ENCODE measurements at places on chromosomes 6 and 20.
A peak's percentile ranks its signal among the peaks of the same experiment; 100 is the strongest.

DNA sequence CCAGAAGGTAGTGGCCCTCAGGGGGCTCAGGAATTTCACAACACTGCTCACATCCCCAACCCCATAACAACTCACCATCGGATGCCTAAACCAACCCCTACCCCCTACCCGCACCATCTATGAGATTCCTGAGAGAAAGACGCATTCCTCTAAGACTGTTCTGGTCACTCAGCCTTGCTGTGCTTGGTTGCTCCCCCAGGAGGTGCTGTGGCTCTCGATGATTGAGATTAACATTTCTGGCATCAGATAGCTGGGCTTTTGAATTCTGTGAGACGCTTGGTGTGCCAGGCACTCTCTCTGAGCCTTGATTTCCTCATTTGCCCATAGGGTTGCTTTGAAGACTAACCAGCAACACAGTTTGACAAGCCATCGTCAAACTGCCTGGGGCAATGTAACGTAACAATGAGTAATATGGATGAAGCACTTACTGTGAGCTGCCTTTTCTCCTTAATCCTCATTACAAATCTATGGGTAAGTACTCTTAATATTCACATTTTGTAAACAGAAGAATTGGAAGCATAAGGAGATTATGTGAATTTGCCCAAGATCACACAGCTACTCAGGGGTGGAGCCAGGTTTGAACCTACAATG lies 978 bp downstream of the WFDC6 start:
- DNase-seq: no peak

- DNase-seq: no peak
Observed at GRCh38 chr6:163759542-163759941, 345.0 kb downstream of the QKI start.

GRCh38 chr20:1341561-1342265 lies 12.8 kb upstream of the SDCBP2 start:
- no peak for DNase-seq

DNA sequence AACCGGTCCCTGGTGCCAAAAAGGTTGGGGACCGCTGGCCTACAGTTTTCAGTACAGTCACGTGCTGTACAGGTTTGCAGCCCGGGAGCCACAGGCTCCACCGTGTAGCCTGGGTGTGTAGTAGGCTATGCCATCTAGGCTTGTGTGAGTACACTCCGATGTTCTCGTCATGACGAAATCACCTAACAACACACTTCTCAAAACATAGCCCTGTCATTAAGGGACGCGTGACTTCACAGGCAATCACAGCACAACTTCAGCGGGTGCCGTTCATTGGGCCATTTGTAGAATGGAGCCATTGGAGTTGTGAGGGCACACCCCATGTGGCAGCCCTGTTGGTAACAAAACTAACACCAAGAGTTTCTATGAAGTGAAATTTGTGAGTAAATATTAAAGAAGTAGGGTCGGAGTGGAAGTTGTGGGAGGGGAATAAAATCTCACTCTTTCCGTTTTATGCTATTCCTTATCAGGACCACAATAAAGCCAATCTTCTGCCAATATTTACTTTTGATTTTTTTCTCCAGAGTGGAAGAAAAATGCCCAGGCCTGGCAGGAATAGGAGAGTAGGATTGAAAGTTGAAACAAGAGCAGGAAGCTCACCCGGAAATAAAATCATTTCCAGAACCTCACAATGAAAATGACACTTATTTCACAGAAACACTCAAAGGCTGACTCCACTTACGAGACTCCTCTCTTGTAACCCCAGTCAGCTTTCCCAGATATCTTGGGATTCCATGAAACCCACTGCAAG lies 63.7 kb upstream of the PTPN1 start:
- DNase-seq: no peak

- DNase-seq: no peak
Observed at GRCh38 chr20:47315339-47316056, 41.0 kb downstream of the ZMYND8 start.

- DNase-seq: no peak
Observed at GRCh38 chr20:38230253-38230551, 30.3 kb downstream of the KIAA1755 start.

GRCh38 chr6:107442938-107443607 lies 16.3 kb downstream of the PDSS2 start:
- no peak for DNase-seq

DNA sequence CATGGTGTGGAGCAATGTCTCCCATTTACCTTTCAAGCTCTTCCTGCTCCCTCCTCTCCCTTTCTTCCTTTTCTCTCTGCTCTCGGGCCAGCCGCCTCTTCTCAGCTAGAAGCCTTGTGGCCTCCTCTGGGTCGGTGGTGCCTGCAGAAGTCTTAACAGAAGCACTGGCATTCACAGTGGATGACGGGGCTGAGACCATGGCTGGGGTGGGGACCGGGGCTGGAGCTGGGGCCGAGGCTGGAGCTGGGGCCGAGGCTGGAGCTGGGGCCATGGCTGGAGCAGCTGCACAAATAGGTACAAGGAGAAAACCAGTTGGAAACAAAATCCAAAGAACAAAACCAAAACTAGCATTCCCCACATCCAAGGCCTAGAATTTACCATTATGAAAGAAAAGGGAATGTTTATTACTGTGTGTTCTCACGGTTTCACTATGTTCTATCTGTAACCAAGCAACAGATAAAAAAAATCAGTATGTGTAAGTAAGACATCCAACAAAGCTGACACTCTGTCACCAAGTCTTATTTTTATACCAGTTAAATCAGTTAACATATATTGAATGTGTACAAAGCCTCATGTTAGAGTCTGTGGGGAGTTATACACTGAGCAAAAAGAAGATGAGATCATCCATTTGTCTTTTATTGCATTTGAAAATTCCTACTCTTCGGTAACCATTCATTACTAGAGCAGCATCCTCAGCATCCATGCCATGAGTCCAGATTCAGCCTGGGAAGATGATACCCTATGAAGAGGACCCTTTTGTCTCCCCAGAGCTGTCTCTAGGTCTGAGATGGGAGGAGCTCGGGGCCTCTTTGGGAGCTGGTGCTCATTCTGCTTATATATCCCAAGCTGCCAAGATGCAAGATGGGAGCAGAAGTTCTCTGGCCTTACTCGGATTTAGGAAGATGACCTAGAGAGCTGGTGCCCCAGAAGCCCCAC lies 73.0 kb upstream of the BCLAF1 start:
- DNase-seq: no peak

DNA sequence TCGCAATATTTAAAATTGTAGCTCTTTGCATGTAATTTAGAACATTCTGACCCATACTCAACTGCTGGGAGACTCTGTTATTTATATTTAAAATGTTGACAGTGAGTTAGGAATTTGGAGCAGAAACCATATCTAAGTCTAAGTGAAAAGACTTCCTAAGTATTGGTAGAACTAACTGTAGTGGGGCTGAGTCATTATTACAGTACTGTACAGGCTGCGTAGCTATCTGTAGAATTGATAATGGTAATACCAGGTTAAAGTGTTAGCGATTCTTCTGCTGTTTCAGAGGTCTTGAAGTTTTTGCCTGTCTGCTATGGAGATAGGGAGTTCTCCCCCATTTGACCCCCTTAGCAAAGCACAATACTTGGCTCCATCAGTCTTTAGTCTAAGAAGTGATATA lies 3.6 kb downstream of the TOP1 start:
- no peak for DNase-seq

DNA sequence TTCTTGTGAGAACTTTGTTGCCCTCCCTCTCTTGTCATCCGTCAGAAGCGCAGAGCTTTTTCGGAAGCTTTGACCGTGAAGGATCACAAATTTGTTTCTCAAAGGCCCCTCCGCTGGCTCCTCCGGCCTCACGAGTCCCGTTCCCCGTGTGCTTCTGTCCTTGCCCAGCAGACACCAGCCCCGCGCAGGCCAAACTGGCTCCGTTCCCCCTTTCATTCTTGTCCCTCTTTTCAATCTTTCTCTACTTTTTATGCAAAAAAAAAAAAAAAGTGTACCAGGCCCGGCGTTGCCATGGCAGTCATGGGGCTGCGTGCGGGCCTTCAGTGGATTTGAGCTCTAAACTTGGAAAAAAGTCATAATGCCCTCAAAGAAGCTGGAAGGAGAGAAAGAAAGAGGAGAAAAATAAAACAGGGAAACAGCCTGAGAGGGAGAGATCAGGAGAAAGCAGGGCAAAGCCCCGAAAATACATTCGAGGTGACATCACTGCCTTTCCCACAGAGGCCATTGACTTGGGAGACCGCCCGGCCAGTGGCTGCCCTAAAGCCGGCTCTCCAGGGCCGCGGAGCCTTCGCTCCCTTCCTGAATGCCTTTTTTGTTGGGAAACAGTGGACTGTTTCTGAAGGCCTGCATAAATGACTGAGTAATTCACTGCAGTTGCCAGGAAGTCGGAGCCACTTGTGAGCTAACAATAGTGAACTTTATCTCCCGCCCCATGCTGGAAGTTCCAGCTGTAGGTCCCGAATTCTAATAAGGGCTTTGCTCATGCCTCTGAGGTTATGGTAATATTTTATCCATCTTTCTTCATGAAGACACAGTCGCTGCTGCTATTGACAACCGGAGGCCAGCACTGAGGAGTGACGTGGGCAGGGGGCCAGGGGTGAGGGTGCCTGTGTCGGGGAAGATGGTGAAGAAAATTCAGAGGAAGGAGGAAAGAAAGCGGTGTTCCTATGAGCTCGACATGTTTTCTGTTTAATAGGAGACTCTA lies 670.9 kb downstream of the QKI start:
- DNase-seq: no peak

- DNase-seq: no peak
Observed at GRCh38 chr6:80962382-80962781, 790.1 kb downstream of the TENT5A start.

DNA sequence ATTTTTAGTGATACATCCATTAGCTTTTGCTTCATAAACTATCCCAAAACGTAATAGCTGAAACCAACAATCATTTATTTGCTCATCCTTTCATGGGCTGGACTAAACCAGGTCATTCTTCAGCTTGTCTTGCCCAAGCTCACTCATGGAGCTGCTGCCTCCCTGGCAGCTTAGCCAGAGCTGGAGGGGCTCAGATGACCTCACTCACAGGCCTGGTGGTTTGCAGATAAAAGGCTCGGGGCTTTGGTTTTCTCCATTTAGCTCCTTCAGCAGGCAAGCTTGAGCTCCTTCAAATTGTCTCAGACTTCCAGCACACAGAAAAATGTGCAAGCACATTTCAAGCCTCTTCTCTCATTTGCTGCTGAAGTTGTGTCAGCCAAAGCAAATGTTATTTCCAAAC lies 139.1 kb downstream of the BTBD3 start:
- DNase-seq: no peak

- DNase-seq: peak; percentile 65
Observed at GRCh38 chr6:29723666-29724588, 693 bp downstream of the HLA-F start.

GRCh38 chr6:7033202-7033601 lies 74.6 kb upstream of the RREB1 start:
- no peak for DNase-seq

GRCh38 chr6:145562771-145563615 lies 172.3 kb downstream of the EPM2A start:
- DNase-seq: no peak

DNA sequence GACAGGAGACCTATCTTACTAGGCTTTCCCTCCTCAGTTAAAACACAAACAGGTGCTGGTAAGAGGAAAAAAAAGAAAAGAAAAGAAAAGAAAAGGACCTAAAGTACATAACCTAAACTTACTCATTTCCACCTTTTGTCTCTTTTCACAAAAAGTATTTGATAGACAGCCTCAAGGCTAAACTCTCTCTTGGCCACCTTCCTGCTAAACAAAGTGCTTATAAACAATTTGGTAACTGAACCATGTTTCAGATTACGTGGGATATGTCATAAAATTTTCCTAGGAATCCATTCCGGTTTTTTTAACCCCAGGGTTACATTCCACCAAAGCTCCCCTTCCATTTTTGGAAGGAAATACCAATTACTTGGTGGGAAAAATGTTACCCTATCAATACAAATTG lies 109.0 kb downstream of the PRND start:
- no peak for DNase-seq

- no peak for DNase-seq
Observed at GRCh38 chr6:7515363-7515762, 26.1 kb upstream of the DSP start.

DNA sequence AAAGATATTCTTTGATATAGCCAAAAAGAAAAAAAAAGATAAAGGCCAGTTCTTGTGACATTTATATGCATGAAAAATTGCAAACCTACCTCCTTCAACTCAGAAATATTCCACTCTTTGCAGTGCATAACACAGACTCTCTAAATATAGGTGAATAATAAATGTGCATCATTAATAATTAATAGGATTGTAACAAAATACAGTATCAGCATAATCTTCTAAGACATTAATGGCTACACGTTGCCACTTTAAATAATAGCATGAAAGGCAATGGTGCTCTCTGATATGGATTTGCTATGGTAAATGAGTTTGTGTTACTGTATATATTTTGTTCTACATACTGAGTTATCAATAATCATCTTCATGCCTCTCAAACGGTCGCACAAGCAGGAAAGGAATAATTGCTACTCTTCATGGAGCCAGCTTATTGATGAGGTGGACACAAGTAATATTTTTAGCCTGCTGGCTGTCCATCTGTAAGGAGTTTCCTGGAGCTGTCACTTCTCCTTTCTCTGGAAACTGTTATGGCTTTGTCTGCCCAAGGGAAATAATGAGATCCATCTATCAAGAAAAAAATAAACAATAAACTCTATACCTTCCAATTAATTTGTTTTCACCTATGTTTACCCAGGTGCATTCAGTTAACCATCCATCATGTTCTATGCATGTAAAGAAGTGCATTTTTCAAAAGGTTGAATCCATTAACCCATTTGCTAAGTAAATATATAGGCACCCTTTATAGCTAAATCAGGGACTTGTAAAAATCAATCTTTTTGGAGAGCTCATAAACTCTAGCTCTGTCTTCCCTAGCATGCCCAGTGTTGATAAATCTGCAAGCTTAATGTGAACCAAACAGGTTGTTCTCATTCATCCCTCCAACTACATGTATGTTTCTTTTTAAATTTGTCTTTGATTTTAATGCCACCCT lies 253.0 kb downstream of the NKAIN2 start:
- no peak for DNase-seq

DNA sequence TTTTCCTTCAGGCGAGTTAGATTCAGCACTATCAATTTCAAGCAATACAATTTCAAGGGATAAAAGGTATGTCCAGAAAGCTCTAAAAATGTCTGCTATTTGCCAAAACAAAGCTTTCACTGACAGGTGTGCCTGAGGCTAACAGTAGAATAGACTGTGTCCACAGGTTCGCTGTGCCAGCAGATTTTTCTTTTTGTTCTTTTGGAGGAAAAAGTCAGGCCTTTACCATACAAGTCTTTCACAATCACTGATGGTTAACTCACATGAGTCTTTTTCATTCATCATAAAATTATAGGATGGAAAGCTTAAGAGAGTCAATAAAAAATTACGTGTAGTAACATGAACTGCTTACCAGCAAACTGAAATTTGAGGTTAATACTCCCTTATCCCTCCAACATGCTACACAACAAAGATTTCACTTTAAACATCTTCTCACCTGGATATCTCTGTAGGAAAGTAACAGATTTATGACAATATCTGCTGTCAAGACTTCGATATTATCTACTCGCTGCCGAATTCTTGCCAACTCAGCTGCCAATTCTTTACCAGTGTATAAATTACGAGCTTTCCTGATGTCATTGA lies 95.4 kb downstream of the MAP3K5 start:
- DNase-seq: no peak

- DNase-seq: no peak
Observed at GRCh38 chr20:2902818-2903217, 29.5 kb downstream of the PTPRA start.

Measured in stimulated activated CD8-positive, alpha-beta memory T cell treated with anti-CD3 and anti-CD28 coated beads, Interleukin-12 subunit alpha, Interleukin-12 subunit beta, amount 100 ng/mL, for 1 hour (primary cell).